ENCODE measurements at places on chromosomes 12 and 14.

DNA sequence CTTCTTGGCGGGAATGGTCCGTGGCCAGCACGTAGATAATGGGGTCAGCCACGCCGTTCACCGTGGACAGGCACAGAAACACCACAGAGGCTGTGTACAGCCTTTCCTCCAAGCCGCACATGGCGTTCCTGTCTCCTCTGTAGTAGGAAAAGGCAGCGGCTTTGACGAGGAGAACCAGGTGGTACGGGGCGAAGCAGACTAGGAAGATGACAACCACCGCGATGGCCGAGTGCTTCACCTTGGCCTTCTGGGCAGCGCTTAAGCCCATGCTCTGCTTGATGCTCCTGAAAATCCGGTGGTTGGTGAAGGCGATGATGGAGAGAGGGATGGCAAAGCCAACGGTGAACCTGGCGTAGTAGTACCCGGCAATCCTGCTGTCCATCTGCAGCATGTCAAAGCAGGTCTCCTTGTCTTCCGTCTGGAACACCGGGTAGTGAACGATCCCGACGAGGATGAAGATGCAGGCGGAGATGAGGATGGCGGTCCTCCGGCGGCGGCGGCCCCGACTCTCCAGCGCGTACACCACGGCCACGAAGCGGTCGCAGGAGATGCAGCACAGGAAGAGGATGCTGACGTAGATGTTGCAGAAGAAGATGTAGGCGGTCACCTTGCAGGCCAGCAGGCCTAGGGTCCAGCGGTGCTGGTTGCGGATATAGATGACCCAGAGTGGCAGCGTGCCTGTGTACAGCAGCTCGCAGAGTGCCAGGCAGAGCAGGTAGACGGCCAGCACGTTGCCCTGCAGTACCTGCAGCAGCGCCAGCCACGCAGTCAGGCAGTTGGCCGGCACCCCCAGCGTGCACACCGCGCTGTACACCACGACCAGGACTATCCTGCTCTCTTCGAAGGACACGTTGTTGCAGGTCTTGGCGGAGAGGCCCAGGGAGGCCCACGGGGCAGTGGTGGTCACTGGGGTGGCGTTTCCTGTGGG is 13.8 kb downstream of the GPR132 start:
- DNase-seq = no peak

DNA sequence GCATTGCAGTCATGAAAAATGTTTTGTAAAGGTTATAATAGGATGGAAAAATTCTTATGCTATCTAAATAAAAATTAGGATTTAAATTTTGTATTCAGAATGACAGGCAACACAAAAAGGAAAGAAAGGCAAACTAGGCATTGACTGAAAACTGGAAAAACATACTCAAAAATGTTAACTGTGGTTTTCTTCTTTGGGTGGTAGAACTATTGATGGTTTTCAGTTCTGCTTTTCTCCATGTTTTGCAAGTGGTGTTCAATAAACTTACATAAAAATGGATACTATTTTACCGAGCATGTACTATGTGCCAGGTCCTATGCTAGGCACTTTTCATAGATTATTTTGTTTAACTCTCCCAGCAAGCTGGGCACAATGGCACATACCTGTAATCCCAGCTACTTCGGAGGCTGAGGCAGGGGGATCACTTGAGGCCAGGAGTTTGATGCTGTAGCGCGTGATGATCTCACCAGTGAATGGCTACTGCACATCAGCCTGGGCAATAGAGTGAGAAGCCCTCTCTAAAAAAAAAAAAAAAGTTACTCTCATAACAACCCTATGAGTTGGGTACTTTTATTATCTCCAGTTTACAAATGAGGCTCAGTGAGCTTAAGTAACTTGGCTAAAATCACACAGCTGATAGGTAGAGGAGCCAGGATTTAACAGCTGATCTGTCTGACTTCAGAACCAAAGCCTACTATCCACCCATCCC is 26.3 kb upstream of the TCP11L2 start:
- no peak for DNase-seq

- no peak for DNase-seq
Measured at GRCh38 chr12:98456041-98456440, 59.3 kb upstream of the TMPO start.

GRCh38 chr12:51368640-51369517 is 22.3 kb downstream of the GALNT6 start:
- peak; percentile 96 for DNase-seq

- no peak for DNase-seq
Measured at GRCh38 chr14:103698380-103699260, 16.6 kb downstream of the XRCC3 start.

DNA sequence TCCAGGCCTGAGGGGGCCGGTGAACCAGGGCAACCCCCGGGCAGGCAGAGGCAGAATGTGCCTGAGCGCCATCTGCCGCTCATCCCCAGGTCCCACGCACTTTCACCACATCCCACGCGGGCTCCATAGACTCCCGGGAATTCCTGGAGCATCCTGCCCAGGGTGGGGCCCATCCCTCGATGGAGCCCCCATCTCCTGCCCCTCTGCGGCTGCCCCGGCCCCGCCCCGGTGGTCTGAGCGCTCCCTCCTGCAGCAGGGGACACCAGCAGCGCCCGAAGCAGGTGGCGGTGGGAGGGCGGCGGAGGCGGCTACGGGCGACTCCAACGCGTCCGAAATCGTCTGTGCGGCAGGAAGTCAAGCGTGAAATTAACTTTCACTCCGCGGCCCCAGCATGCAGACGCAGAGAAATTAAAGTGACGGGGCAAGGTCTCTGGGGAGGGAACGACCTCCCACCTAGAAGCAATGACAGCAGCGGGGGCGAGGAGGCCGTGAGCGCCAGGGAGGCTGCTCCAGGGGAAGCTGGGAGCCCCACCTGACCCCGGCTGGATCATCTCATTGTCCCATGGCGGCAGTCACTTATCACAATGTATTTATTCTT is 122.2 kb downstream of the NCOR2 start:
- DNase-seq = no peak

GRCh38 chr14:80942191-80942600 is 658 bp upstream of the CEP128 start:
- DNase-seq = no peak

DNA sequence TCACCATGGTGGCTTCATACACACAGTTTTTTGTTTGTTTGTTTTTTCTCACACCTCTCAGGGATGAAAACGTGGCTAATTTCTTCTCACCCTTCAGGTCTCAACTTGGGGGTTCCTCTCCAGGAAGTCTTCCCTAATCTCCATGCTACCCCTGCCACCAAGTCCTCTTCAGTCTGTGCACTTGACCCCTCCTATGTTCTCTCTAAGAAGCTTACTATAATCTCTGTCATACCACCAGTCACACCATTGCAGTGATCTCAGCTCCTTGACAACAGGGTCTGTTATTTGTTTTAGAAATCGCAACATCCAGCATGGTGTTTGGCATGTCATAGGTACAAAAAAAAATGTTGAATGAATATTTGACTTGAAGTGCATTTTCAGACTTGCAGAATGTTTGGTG is 83.4 kb downstream of the PRORP start:
- DNase-seq = no peak

- DNase-seq = no peak
Measured at GRCh38 chr12:64387197-64387816, 3.3 kb downstream of the C12orf56 start.

DNA sequence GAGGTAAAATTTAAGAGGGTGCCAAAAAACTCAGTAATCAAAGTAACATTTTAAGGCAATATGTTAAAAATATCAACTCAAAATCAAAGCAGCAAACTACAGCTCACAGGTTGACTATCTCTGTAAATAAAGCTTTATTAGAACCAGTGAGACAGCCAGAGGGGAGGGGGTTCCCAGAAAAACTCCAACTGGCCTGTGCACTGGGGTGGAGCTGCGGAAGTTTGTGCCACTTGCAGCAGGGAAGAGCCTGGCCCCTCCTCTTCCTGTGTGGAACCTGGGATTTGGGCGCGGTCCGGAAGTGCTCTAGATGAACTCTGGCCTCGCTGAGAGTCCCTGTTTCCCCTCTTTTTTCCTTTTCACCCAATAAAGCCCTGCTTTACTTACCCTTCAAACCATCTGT is 8.1 kb downstream of the STON2 start:
- DNase-seq = no peak

GRCh38 chr12:54798651-54799050 is 55.7 kb upstream of the MUCL1 start:
- DNase-seq = no peak

GRCh38 chr12:15044471-15044870 is 71.6 kb downstream of the PDE6H start:
- DNase-seq = peak; percentile 30

- no peak for DNase-seq
Measured at GRCh38 chr12:109860977-109861376, 19.4 kb downstream of the GLTP start.

Data from NCI-H226 (cell line).